Stimulated activated CD8-positive, alpha-beta memory T cell treated with anti-CD3 and anti-CD28 coated beads, Interleukin-4, amount 100 ng/mL, for 1 hour (primary cell): ENCODE measurements at places on chromosomes 16 and 17.

GRCh38 chr17:82933911-82934310 lies 94.1 kb upstream of the ZNF750 start:
- no peak for DNase-seq

- DNase-seq: no peak
These were observed 15.5 kb upstream of the CDH15 start for GRCh38 chr16:89155851-89156739.

DNA sequence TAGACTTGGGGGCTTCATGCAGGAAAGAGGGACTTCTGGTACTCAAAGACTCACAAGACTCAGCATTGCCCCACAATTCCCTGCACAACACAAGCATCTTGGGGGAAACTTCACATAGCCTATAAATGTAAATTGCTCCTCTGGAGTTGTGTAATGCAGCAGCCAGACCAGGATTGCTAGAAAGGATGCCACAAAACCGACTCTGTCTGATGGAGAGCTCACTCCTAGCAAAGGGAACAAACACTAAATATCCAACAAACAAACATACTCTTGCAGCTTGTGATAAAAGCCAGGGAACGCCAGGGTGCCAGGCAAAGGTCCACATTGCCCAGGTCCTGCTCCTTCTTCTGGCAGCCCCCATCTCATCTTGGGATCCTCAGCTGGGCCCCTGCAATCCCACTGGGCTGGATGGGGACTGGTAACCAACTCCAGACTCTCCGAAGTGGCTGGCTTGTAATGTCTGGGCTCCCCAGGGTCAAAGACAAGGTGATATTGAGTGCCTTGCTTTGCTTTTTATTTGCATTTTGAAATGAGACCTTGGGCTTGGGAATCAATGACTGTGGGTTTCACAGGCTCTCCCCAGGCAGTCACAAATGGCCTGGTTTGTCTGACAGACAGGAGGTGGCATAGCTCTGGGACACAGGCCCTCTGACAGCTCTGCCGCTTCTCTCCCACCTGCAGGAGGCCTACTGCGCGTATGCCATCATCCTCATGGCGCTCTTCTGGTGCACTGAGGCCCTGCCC lies 15.3 kb downstream of the SLC13A2 start:
- DNase-seq: no peak

- no peak for DNase-seq
These were observed 1164.7 kb upstream of the CDH8 start for GRCh38 chr16:63200940-63201339.

GRCh38 chr17:82775001-82775823 lies 23.3 kb downstream of the TBCD start:
- no peak for DNase-seq

DNA sequence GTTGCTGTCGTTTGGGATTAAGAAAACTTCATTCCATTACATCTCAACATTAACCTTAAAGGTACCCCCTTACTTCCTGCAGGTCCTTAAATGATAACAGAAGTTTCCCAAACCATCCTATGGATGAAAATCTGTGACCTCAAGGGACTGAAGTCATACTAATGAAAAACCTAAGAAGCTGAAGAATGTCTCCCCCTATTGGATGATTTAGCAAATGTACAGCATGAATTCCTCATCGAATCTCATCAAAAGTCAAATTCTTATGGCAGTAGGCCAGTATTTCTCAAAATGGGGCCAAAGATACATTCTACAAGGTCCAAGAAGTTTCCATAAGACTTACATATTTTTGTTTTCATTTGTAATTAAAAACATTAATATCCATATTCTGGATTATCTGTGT lies 13.5 kb downstream of the SCO1 start:
- DNase-seq: no peak

- DNase-seq: no peak
These were observed 246.7 kb upstream of the TBX2 start for GRCh38 chr17:61152898-61153297.

- DNase-seq: no peak
These were observed 48.1 kb upstream of the KSR1 start for GRCh38 chr17:27407916-27408864.

DNA sequence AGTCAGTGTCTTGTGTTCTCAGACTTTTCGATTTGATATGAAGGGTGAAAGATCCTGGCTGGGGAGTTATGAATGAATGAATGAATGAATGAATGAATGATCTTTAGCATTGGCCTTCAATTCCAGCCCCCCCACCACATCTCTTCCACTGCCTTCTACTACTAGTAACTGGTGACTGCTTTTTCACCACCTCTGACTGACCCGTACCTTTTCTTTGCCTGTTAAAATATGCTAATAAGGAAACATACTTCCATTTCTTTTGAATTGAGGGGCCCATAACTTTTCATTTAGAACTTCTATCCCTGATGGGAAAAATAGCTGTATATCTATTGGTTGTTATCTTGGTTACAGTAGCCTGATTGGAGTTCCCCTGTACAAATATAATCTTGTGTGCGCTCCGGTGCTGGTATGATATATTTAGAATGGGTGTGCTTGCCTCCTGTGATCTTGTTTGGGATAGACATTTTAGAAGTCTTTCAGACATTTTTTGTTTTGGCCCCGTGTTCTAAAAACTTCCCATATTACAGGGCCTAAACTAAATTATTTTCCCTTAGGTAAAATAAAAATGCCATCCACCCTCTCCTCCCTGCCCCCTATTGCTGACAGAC lies 3.4 kb downstream of the LYRM1 start:
- no peak for DNase-seq

- DNase-seq: peak; percentile 95
These were observed 3.3 kb upstream of the NHERF2 start for GRCh38 chr16:2023092-2024031.

- no peak for DNase-seq
These were observed 340.8 kb downstream of the XYLT1 start for GRCh38 chr16:17129971-17130370.

DNA sequence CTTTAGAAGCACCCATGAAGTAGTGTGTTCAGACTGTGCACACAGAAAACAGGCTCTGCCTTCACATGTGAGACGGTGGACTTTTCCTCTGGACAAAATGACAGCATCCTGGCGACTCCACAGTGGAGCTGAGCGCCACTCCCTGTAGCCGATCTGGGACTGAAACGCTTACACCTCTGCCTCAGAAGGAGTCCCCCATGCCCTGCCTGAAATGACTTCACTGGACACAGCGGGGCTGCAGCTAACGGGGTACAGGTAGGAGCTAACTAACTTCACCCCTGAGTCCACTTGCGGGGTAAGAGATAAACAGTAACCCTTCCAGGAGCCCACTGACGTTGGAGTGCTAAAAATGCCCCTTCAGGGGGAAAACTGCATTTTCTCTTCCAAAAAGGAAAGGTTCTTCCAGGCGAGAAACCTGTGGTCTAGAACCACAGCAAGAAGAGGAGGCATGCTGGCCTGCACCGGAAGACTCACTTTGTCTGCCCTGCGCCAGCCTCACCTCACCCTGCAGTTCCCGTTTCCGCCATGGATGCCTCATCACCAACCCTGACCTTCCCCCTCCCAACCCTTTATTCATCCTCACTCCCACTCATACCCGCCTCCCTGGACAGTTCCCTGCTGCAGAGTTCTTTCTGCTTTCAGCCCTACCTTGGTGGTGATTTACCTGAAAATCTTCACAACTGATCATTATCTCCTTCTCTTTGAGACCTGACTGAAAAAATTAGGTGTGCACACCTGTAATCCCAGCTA lies 19.4 kb upstream of the ENDOV start:
- no peak for DNase-seq

DNA sequence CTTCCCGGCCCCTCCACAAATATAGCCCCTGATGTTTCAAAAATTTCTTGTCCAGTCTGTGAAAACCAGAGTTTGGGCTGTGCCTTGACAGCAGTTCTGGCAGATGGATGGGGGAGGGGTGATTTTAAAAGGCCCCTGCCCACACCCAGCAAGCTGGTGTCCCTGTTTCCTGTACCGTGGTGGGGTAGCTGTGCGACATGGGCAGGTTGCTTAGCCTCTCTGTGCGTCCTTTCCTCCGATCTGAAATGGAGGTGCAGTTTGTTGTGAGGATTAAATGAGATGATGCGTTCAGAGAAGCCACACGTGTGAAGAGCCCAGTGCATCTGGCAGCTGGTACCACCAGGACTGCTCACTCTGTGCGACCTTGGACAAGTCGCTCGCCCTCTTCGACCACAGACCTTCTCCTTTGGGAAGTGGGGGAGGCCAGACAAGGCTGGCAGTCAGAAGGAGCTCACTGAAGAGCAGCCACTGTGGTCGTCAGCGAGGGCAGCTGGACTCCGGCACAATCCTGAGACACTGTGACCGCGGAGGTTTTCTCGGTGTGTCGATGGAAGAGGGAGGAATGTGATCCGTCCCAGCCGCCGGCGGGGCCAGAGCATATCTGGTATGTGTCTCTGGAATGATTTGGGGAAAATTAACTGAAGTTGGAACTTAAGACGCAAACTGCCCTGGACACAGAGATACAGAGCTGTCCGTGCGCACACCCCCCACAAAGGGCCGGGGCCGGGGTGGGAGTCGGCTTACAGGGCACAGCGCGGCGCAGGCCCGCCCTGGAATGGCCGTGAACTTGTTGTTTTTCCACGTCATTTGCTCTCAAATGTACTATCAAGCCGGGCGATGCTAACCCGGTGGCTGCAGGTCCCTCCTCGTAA lies 721 bp upstream of the WFIKKN2 start:
- DNase-seq: no peak

- no peak for DNase-seq
These were observed 9.8 kb upstream of the TNFSF12 start for GRCh38 chr17:7538891-7539545.

DNA sequence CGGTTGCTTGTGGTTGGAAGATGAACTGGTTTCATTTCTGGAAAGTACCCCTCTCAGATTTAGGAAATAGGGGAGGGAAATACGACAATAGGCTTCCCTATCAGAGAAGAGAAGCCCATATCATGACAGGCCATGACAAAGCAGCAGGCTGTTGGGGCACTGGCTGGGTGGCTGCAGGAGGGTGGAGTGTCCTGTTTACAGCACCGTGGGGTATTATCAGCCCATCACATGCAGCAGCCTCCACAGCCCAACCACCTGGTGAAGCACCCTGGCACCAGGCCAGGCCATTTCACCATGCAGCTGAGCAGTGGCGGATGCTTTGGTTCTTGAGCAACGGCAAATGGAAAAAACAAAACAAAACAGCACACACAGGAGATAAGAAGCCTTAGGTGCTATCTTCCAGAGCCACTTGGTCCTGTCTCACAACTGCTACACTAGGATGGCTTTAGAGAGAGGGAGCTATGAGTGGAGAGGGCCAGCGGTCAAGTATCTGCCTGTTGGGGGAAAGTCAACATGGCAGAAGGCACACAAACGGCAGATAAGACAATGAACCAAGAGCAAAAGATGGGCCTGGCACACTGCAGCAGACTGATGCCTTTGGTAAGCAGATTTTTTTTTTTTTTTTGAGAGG lies 24.2 kb downstream of the FAM117A start:
- DNase-seq: peak; percentile 83

- DNase-seq: no peak
These were observed 52.8 kb upstream of the LYRM9 start for GRCh38 chr17:27945953-27946352.

DNA sequence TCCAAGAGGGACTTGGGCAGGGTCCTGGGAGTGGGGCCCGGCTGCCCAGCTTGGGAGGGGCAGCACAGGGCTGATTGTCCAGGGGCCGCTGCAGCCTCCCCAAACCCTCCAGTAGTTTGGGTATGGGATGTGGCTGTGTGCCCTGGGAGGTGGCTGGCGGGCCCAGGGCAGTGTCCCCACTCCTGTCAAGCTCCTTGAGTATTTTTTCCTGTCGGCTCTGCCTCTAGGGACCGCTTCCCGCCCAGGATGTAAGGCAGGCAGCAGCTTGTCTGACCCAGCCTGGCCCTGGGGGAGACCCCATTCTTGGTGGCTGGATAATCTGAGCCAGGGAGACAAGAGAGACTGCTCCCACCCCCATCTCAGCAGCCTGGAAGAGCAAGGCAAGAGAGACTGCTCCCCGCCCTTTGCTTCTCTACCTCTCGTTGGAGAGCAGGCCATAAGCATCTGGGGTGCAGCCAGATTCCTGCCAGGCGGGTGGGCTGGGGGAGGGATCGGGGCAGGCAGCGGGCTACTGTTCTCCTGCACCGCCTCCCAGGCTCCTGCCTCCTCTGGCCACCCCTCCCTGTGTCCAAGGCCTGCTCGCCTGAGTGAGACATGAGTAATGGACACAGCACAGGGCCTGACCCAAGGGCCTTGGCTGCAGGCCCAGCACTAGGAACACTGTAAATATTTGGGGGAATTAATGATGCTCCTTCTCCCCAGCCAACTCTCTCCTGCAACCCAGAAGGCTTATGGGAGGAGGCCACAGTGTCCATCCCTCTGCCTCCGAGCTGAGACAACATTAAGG lies 18.4 kb upstream of the ITGA3 start:
- DNase-seq: no peak

DNA sequence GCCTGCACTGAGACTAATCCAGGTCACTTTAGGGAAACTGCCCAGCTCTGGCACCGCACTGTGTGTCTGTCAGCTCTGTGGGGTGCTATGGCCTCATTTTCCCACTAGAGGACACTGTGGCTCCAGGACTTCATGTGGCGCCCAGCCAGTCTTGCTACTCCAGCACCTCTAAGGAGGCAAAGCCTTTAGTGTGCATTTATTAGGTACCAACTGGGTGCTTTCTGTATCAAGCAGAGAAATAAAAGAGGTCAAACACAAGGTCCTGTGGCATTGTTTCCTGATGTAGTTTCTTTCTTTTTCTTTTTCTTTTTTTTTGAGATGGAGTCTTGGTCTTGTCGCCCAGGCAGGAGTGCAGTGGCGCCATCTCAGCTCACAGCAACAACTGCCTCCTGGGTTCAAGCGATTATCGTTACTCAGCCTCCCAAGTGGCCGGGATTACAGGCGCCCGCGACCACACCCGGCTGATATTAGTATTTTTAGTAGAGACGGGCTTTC lies 12.5 kb upstream of the RHBDL3 start:
- peak; percentile 36 for DNase-seq

GRCh38 chr17:8707332-8708024 lies 37.2 kb downstream of the CCDC42 start:
- no peak for DNase-seq

DNA sequence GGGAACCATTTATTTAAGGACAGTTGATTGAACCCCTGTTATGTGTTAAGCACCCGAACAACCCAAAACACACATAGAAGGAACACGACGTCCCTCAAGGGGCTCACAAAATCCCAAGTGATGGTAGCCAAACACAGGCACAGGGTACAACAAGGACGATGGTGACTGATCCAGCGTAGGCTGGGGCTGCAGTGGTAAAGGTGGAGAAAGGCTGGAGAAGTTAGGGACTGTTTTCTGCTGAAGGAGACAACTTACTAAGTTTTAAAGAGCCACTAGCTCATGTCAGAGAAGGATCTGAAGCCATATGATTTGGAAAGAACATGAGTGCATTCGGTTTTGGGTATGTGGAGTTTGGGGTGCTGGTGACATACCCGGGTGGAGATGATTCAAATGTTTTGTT lies 229.6 kb upstream of the TNRC6C start:
- DNase-seq: no peak
